ENCODE measurements at places on chromosomes 7 and 10. TPM values are rescaled to one million over a fixed set of nuclear protein-coding genes. Genes with fewer than 3 reads are reported as not detected.

GRCh38 chr10:46305079-46305818, 18.5 kb downstream of the ANTXRL start:
- peaks cover 15% of the 10 kb centered on the region for H3K4me1 ChIP-seq
- no peaks in the 10 kb centered on the region for H3K36me3 ChIP-seq
- H3K27me3 ChIP-seq = no peaks in the 10 kb centered on the region
- no peak for DNase-seq

- H3K36me3 ChIP-seq = no peaks in the 10 kb centered on the region
- no peaks in the 10 kb centered on the region for H3K27me3 ChIP-seq
- no peak overlapping the region for H3K4me3 ChIP-seq
- H3K4me1 ChIP-seq = no peaks in the 10 kb centered on the region
- no peak overlapping the region for H3K27ac ChIP-seq
Measured at GRCh38 chr7:56256108-56256507, 139.9 kb upstream of the NUPR2 start.

DNA sequence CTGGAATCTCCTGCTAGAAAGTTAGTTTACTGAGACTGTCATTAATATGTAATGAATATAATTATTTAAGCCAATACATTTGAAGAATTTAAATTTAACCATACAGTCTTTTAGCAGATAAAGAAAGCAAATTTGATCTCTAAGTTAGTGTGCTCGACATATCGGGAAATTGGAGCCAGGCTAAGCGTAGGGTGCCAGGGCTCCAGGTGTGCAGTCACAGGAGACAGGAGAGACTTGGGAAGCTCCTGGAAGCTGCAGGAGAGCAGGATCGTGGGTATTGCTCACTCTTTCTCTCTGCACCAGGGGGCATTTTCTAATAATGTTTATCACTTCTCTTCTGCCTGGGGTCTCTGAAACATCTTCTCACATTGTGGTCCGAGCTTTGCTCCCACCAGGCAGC, 342.0 kb upstream of the ANKRD30A start:
- H3K36me3 ChIP-seq = no peaks in the 10 kb centered on the region
- H3K27ac ChIP-seq = no peak overlapping the region
- H3K27me3 ChIP-seq = no peaks in the 10 kb centered on the region
- no peak overlapping the region for H3K4me3 ChIP-seq
- no peak for DNase-seq

The ENTPD1 gene
- polyA plus RNA-seq = 8.2 TPM

The EPO gene
- polyA plus RNA-seq = 1.0 TPM

The DNA2 gene
- polyA plus RNA-seq = 3.5 TPM

DNA sequence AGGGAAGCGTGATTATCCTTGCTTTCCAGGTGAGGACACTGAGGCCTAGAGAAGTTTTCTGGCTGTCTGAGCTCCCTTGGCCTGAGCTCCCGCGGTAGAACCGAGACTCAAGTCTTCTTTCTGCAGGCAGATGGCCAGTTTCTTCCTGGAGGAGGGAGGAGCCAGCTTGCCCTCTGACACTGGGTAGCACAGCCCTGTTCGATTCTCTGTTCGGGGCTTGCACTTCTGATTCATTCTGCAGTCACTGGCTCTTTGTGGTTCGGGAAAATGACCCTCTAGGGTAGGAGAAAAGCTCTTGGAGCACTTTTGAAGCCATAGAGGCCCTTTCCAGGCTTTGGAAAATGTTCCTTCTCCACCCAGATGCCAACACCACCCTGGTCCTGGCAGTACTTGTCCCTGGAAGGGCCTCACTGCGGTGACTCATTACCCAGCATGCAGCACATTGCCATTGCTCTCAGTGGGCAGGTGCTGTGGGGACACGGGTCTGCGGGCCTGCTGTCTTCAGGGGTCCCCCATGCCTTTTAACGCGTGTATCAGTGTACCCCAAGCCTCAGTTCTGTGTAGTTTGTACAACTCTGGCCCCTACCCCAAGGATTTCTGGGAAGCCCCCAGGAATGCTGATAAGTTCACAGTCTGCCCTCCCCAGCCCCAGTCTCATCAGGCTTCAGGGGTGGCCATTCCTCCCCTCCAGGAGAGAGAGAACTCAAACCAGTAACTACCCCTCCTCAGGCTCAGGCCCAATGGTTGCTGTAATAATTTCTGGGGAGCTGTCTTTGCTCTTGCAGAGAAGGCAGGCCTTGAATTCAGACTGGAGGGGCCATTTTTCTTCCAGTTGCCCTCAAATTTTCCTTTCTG, 11.9 kb downstream of the CHST3 start:
- H3K4me1 ChIP-seq = peaks cover 26% of the 10 kb centered on the region
- H3K27ac ChIP-seq = no peak overlapping the region
- H3K4me3 ChIP-seq = no peak overlapping the region

The ADCY1 gene
- 0.27 TPM for polyA plus RNA-seq

- no peaks in the 10 kb centered on the region for H3K4me1 ChIP-seq
- H3K27ac ChIP-seq = no peak overlapping the region
- H3K27me3 ChIP-seq = no peaks in the 10 kb centered on the region
Measured at GRCh38 chr10:52668024-52668423, 104.6 kb downstream of the MBL2 start.

DNA sequence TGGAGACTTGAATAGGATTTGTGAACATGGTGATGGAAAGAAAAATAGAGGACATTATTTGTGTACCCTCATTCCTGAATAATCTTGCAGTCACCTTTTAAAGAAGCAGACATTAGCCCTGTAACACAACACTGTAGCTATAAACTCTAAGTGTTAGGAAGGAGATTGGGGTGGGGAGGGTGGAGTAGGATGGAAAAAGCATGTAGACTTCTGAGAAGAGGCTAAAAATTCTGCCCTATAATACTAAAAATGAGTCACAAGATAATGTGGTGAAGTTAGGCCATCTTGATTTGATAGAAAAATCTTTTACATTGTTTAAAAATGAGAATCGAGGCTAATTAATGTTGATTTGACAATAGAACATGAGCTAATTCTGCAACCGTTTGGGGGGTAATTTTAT, 128.8 kb downstream of the LCOR start:
- no peak overlapping the region for H3K27ac ChIP-seq
- no peak overlapping the region for H3K4me3 ChIP-seq
- H3K36me3 ChIP-seq = peaks cover 17% of the 10 kb centered on the region

DNA sequence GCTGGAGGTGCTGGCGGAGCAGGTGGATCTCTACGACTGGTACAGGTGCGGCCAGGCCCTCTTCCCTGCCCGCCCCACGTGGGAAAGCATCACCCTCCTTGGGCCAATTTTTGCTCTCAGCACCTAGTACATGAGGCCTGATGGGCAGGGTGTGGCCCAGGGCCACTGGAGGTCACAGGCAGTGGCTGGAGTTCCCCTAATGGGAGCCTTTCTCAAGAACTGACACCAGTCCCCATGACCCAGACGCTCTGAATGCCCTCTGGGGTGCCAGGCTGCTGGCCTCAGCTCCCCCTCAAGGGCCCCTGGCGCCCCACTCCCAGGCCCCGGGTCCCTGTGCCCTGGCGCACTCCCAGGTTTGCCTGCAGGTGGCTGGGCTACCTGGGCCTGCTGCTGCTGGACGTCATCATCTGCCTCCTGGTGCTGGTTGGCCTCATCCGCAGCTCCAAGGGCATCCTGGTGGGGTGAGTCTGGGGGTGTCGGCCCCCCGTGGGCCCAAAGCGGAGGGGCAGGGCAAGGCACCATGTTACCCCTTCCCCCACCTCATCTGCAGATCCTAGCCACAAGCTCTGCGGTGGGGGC, 15.9 kb downstream of the TTYH3 start:
- no peak overlapping the region for H3K27ac ChIP-seq
- H3K4me3 ChIP-seq = no peak overlapping the region
- no peak for DNase-seq
- H3K36me3 ChIP-seq = peaks cover 14% of the 10 kb centered on the region

GRCh38 chr10:14839305-14839695, 1.2 kb downstream of the HSPA14 start:
- H3K4me3 ChIP-seq = peak overlapping the region; percentile 89
- peaks cover 11% of the 10 kb centered on the region for H3K4me1 ChIP-seq
- H3K27ac ChIP-seq = no peak overlapping the region
- DNase-seq = no peak
